ENCODE measurements at places on chromosomes 6 and 20. TPM values are rescaled to one million over a fixed set of nuclear protein-coding genes. Genes with fewer than 3 reads are reported as not detected.

DNA sequence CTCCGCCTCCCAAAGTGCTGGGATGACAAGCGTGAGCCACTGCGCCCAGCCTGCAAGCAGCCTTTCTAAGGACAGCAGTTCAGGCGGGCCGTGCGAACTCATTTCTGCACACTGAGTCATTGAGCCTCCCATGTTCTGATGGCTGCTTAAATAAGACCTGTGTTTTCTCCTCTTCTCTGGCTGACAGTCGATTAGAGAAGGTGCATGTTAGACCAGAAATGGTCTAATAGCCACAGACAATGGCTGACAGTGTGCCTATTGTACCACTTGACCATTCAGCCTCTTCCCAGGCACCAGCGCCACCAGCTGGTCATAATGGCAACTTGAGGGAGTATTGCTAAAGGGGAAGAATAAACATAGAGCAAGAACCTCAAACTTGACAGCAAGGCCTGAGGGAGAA, 6.2 kb downstream of the CST11 start:
- DNase-seq, result peak; percentile 67

DNA sequence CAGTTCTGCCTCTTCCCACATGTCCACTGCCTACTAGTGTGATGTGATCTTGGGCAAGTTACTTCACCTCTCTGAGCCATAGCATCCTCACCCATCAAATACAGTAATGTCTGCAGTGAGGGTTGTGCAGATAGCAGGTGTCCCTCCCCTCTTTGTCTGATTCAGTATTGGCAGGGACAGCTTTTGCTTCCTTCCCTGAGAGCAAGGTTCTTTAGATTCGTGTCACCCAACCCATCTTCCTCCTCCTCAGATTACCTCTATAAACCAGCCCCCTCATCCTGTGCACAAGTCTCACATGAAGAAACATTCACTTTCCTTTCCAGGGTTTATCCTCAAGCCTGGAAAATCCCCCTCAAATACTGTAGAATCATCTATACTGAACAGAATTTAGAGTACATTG, 15.4 kb downstream of the ACTR5 start:
- DNase-seq, result no peak

DNA sequence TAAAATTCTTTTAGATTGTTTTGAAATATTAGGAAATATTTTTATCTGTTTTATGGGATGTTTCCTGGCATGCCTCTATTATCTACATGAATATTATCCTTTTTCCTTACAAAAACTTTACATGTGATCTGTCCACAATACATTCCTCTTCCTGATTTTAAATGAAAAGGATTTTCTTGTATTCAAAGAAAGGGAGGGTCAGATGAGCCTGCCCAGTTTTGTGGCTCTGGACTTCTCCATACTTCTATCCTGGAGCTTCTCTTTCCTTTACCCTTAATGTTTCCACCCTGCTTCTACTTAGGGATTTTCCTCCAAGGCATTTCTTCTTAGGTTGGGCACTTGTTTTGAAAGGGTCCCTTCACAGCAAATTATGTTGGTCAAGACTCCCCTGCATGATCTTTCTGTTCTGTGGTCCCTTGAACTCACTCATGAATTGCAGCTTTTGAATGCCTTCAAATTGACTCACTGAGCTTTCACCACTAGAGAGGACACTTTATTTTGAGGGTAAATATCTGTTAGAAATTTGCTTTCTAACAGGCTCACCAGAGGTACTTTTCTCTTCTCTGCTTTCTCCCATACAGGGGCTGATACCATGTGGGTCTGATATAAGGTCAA, 104.9 kb downstream of the CENPW start:
- no peak for DNase-seq

GRCh38 chr6:161137839-161138542, 135.9 kb downstream of the AGPAT4 start:
- DNase-seq, result no peak

CEP162 gene
- total RNA-seq, result 5.4 TPM

DSP gene
- total RNA-seq, result 0.07 TPM
